ENCODE measurements at places on chromosomes 7 and 10.

- DNase-seq = no peak
Observed at GRCh38 chr10:43393606-43394360, 15.2 kb downstream of the HNRNPF start.

DNA sequence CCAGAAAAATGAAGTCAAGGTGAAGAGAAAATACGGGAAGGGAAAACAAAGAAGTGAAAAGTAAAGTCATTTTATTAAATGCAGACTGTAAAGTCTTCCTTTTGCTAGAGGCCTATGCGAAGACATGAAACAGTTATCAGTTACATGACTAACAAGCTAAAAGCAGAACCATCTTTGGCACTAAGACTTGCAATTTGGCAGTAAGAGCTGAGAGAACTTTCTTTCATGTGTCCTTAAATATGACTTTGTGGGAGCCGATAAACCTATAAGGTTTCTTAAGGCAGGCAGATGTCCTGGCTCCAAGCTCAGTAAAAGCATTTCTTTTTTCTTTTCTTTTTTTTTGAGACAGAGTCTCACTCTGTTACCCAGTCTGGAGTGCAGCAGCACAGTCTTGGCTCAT lies 10.4 kb downstream of the ANLN start:
- no peak for DNase-seq

DNA sequence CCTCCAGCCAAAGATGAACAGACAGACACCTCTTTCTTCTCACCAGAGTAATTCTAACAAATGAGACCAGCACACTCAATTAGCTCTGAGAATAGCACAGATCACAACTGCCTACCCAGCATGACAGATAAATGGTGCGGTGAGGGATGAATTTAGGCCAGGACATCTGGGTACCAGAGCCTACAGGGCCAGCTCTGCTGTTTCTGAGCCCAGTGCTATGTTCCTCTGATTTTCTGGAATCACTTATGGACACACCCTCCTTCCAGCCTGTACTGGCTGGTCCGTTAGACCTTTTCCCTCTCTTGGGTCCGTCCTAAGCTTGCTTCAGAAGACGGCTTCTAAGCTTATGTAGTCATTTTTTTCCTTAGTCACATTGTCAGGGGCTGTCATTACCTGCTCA lies 73.6 kb downstream of the INSYN2A start:
- DNase-seq = no peak

- no peak for DNase-seq
Observed at GRCh38 chr7:112192236-112193154, 13.7 kb downstream of the DOCK4 start.

- DNase-seq = no peak
Observed at GRCh38 chr10:53102424-53102823, 329.8 kb upstream of the MBL2 start.

DNA sequence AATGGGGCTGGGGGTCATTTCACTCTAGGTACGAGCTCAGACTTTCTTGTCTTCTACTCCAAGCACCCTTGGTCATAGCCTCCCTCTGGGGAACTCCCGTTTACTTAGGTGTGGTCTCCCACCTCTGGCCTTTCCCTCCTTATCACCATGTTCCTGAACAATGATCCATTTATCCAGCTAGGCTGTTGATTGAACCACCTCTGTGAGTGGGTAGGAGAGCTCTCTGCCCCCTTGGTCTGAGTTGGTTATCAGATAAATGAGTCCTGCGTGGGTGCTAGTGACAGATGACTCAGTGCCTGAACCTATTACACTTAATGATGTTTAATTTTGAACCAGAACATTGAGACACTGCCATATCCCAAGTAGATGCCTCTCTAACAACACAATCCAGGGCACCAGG lies 9.4 kb downstream of the BLNK start:
- no peak for DNase-seq

DNA sequence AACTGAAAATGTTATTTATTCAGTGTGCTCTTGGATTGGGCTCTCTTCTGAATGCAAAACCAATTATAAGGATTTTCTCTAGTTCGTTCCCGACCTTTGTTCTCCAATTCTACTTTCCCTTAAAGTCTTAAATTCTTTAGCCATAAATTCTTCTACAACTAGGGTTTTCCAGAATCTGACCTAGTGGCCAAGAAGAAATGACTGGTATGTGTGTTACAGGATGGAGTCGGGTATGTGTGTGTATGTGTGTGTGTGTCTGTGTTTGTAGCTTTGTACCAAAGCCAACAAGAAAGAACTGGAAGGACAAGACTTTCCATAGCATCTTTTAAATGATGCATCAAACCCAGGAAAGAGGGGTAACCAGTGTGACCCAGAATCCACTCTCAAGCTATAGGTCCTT lies 25.8 kb upstream of the LEP start:
- no peak for DNase-seq

GRCh38 chr7:66140924-66141323 lies 26.3 kb downstream of the CRCP start:
- DNase-seq = no peak

- no peak for DNase-seq
Observed at GRCh38 chr7:90592033-90592432, 4.1 kb upstream of the CDK14 start.

GRCh38 chr7:81173766-81174281 lies 255.0 kb upstream of the SEMA3C start:
- DNase-seq = no peak

GRCh38 chr10:60208676-60209269 lies 180.9 kb downstream of the ANK3 start:
- no peak for DNase-seq

- no peak for DNase-seq
Observed at GRCh38 chr7:34761206-34761605, 103.2 kb downstream of the NPSR1 start.

- no peak for DNase-seq
Observed at GRCh38 chr10:126315494-126316177, 72.6 kb downstream of the ADAM12 start.

- no peak for DNase-seq
Observed at GRCh38 chr7:66296557-66296956, 91.4 kb downstream of the TPST1 start.

GRCh38 chr7:99740573-99741440 lies 5.8 kb upstream of the CYP3A7 start:
- no peak for DNase-seq

GRCh38 chr10:60573336-60573735 lies 183.7 kb upstream of the ANK3 start:
- peak; percentile 22 for DNase-seq

DNA sequence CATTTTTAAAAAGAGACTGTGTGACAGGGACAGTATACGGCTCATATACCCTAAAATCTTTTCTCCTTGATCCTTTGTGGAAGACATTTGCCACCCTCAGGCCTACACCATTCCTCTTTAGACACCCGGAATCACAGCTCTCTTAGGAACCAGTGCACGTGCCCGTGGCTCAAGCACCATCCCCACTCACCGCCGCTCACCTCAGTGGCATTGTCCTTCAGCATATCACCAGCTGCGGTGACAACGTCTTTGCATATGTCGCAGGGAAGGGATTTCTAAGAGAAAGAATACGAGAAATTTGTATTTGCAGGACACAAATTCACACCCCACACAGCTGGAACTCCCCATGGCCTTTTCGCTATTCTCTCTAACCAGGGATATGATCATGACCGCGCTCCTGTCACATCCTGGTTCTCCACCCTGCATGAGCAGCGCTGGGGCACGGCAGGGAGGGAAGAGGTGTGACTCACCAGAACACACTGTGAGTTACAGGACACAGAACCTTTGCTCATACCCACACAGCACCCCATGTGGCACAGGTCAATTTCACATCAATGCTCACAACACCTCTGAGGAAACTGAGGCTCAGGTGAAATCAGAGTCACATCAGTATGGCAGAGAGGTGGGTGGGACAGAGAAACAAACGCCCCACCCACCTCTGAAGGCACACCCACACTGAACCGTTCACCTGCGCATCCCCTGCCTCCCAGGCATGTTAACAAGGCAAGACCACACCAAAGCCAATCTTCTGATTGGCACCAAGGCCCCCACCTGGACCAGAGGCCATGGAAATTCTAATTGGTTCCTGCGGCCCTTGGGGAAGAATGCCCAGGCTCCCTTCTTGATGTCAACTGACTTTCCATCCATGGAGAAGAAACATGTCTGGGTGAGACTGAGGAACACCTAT lies 19.2 kb downstream of the PSAP start:
- DNase-seq = no peak

- no peak for DNase-seq
Observed at GRCh38 chr7:128110641-128111364, 79.6 kb upstream of the LRRC4 start.

GRCh38 chr10:43196981-43197833 lies 59.0 kb downstream of the CSGALNACT2 start:
- no peak for DNase-seq

GRCh38 chr7:1514407-1514806 lies 10.2 kb upstream of the INTS1 start:
- no peak for DNase-seq

GRCh38 chr10:114042895-114043531 lies 653 bp upstream of the ADRB1 start:
- DNase-seq = no peak

GRCh38 chr7:143519411-143520131 lies 41.9 kb downstream of the TAS2R41 start:
- DNase-seq = no peak

DNA sequence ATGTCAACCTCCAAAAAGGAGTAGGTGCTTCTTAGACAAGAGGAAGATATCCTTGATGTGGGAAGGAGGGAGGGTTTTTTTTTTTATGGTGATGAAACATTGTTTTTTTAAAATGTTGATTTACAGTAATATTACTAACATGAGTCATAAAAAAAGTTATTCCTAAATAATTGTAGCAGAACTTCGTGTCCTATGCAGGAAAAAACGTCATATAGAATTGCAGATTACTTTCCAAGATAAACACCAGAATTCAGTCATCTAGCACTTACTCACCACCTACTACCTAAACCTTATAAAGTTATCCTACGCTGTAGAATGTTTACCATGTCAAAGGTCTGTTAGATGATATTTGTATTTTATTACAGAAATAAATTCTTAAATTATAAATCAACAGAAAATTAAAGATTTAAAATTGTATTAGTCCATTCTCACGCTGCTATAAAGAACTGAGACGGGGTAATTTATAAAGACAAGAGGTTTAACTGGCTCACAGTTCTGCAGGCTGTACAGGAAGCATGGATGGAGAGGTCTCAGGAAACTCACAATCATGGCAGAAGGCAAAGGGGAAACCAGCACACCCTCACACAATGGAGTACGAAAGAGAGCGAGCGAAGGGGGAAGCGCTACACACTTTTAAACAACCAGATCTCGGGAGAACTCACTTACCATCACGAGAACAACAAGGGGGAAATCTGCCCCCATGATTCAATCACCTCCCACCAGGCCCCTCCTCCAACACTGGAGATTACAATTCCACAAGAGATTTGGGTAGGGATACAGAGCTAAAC lies 105.2 kb upstream of the NEBL start:
- DNase-seq = no peak

DNA sequence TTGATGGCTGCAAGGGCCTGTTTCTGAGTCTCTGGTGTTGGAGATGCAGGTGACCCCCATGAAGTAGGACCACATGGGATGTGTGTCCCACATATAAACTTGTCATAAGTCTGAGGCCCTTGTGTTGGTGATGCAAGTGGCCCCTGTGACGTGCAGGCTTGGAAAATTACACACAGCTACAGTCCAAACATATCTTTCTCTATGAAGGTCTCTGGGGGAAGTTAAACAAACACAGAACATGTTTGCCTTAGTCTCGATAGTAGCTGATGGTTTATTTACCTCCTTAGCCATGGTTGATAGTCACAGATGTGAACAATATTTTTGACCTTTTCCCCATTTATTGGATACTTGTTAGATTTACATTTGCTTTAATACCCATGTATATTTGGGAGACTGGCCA lies 64.7 kb downstream of the ADCY1 start:
- no peak for DNase-seq

DNA sequence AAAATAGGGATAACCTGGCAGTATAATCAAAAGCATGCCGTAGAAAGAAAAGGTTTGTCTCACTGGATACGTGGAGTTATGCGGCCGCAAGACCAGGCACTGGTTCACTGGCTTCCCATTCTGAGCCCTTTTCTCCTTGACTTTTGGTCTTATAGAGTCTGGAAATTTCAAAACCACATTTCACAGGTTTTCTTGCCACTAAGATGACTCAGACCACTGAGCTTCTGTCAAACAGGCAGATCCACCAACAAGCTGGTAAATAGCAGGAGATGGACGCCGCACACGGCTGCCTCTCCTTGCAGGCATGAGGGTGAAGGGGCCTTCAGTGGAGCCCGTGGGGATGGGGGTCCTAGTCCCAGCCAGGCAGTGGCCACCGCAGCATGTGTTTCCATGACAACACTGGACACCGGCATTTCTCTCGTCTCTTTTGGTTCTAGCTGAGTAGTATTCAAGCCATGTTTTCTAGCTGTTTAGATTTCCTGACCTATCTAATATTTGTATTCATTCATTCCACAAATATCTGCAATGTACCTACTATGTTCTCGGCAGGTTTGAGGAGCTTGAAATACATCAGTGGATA lies 55.5 kb downstream of the KLF6 start:
- DNase-seq = no peak

DNA sequence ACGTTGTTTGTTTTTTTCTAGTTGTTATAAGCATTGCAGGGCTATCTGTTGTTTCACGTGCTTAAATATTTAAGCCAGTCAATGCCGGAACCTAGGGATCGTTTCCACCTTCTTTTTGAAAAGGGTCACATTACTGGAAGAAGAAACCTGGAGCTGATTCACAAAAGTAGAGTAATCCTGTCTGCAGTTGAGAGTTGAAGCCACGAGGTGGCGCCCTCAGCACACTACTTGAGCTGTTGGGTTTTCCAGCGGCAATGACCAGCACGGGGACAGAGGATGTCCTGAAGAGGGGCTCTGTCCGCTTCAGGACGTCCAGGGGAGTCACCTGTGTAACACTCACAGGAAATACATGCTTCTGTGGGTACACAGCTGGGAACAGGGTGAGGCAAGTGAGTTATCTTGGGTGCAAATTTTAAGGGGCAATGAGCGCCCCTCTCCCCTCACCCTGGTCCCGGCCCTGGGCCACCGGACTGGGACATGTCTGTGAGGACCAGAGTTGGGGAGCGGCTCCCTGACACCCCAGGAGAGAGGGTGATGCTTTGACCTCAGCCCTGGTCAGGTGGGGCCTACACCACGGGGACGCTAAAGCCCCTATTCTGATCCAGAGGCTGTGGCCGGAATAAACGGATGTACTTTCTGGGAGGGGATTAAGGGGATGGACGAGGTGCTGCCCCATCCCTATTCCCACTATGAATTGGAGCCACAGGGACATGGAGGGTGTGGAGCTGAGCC lies 26.3 kb upstream of the WDFY4 start:
- peak; percentile 26 for DNase-seq

DNA sequence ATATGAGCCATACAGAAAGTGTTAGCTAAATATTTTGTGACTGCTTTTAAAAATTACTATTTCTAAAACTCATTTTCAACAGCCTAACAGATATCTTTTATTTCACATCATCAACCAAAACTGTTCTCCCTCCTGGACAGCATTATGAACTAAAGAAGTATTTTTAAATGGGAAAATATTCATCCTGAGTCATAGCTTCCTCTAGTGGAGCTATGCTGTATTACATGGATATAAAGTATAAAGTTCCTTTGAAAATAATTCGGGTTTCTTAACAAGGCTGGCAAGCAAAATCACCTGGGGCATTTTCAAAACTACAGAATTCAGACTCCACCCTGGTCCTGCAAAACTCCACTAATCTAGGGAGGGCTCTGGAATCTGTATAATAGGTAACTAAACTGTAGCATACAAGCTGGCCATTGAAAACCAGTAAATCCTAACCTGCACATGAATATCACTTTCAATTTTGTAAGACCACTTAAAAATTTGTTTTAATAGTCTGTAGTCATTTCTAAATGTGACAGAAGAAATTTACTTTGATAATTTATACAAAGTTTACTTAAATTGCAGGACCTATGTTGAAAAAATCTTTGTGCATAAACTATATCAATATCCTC lies 53.5 kb downstream of the SCIN start:
- DNase-seq = no peak

GRCh38 chr7:48052748-48053147 lies 17.4 kb downstream of the C7orf57 start:
- DNase-seq = no peak
